CD4-positive, alpha-beta T cell treated with Interleukin-10 for 1 hour (primary cell): ENCODE measurements at places on chromosomes 13 and 19.

GRCh38 chr19:22783651-22784410 is at the start of gene ZNF99:
Gene ZNF99 (minus strand): TSS chr19:22784151. CDS start chr19:22784016, 135 bp downstream.
- DNase-seq: peak; percentile 19

- no peak for DNase-seq
Observed at GRCh38 chr19:16652854-16653253, 7.1 kb downstream of the SMIM7 start.

GRCh38 chr19:34733746-34734536 is at the start of gene ZNF181:
Gene ZNF181 (plus strand): TSS chr19:34734243. CDS start chr19:34735038, 795 bp downstream.
- peak; percentile 86 for DNase-seq

GRCh38 chr13:110555601-110556223 is 5.8 kb downstream of the RAB20 start:
- no peak for DNase-seq

DNA sequence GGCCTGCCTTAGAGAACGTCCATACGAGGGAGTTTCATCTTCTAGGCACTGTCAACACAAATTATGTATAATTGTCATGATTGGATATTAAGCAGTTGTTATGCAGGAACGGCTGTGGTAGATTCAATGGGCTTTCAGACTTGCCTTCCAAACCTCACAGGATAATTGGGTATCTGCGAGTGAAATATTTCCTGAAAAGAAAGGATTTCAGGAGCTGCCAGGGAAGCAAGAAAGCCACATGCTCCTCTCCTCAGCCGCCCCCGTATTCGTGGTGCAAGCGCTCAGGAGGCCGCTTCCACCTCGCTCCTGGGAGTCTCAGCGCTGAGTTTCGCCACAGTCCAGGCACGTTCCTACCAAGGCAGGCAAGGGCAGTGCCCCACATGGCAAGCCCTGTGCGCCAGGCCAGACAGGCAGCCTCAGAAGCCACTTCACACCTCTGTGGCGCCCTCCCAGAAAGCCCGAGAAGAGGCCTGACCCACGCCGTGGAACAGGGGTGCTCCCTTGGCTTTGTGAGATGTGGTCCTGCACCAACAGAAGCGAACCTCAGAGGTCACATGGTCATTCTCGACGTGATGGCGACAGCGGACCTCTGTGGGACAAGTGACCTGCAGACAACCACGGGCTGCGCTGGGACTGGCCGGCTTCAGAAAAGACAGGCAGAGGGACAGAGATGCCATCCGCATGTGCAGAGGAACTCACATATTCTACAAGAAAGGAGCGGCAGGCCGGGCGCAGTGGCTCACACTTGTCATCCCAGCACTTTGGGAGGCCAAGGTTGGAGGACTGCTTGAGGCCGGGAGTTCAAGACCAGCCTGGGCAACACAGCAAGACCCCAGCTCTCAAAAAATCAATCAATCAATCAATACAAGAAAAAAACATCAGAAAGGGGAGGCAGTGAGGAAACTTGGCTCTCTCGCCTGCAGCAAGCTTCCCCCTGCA is 41.4 kb downstream of the CEBPG start:
- DNase-seq: no peak

GRCh38 chr13:97117388-97117910 is 104.7 kb upstream of the MBNL2 start:
- no peak for DNase-seq

GRCh38 chr13:30718661-30719524 is 16.4 kb upstream of the ALOX5AP start:
- DNase-seq: no peak

- no peak for DNase-seq
Observed at GRCh38 chr13:33933810-33934209, 115.9 kb downstream of the RFC3 start.

DNA sequence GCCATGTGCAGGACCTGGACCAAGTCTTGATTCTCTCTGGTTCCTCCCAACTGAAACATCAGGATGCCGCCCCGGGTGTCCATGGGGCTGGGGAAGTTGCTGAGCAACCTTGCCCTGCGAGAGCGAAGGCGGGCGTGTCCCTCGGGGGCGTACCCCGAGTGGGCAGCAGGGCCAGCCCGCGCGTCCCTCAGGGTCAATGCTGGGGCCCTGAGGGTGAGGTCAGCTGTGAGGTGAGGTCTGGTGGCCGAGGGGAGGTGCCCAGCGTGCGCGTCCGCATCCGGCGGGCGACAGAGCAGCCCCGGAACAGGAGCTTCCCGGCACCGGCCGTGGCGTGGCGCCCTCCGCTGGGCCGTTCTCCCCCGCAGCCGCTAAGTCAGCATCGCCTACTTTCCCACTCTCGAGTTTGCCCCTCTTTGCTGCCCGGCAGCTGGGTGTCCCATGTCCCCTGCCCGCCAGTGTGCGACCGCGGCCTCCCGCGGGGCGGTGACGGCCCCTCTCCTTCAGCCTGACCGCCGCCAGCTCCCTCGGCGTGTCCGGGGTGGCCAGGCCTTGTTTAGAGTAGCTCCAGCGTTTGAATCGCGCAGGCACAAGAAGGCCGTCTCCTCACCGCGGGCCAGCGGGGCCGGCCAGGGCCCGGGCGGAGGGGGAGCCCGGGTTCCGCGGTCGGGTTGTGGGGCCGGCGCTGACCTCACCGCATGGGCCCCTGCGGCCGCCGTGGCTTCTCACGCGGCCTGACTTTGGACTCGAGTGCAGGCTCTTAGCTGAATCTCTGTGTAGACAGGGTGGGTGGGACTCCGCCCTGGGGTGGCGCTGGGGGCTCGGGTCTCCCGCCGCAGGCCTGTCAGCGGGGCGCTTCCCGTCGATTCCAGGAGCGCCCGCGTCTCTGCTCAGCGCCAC is 33.0 kb downstream of the GJA3 start:
- DNase-seq: peak; percentile 33

GRCh38 chr13:112181336-112182067 is 114.6 kb downstream of the SOX1 start:
- DNase-seq: no peak

- DNase-seq: no peak
Observed at GRCh38 chr13:40285634-40286033, 380.8 kb downstream of the FOXO1 start.

DNA sequence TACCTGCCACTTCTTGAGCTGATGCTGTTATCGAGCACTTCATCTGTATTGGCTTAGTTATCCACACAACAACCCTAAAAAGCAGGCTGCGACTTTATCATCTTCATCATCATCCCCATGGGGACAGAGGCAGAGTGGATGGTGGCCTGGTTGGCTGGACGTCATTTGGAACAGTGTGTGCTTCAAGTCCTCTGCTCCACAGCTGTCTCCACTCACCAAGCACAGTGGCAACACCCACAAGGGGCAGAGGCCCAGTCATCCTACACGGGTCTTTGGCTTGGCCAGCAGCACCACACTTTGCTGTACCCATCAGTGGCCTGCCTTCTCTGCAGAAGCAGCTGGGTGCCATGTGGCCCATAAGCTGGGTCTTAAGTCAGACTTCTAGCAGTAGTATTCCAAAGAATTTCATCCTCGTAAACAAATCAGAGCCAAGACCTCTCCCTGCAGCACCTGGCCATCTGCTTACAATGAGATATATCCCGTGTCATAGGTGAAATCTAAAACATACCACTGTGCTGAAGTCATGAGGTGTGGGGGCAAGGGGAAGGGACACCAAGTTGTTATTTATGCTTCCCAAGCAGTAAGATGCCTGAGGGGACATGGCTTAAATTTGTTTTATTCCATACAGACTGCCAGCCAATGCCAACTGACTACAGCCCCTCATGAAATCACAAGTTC is 47.9 kb upstream of the EPHX3 start:
- no peak for DNase-seq

DNA sequence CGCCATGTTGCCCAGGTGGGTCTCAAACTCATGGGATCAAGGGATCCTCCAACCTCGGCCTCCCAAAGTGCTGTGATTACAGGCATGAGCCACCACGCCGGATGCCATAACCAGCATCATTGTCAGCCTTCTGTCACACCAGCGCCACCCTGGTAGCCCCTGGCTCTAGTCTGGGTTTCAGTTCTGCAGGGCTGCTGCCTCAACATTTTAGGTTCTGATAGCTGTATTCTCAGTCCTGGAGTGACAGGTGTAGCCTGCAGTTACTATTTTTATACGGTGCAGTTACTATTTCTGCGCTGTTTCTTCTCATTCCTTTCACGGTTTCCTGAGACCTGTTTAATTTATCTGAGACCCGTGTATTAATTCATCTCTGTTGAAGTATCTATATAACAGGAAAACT is 57.1 kb downstream of the TRPM4 start:
- DNase-seq: no peak

DNA sequence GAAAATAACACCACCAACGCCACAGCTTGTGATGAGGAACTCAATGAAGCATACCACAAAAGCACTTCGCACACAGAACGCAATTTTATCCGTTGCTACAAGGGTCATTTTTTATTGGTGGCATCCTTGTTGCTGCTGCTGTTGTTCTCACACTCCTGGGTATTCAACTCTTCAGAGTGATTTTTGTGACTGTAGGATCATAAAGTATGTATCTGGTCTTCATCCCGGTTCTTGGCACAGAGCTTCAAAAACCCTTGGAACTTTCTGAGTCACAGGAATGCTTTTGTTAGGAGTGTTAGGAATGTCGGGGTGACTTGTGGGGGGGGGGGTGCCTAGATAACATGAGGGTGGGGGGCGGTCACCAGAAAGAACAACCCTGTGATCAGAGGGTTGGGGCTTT is 108.4 kb downstream of the ZNF557 start:
- DNase-seq: no peak

DNA sequence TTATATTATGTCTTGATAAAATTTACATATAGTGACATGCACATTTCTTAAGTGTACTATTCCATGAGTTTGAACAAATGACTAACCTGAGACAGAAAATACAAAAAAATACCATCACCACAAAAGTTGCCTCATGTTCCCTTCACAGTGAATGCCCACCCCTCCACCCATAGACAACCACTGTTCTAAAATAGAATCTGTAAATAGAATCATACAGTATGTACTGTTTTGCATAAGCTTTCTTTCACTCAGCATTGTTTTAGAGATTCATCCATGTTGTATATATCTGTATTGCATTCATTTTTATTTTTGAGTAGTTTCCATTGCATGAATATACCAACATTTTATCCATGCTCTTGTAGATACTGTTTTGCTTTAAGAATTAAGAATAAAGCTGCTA is 23.3 kb upstream of the RBM26 start:
- DNase-seq: no peak

DNA sequence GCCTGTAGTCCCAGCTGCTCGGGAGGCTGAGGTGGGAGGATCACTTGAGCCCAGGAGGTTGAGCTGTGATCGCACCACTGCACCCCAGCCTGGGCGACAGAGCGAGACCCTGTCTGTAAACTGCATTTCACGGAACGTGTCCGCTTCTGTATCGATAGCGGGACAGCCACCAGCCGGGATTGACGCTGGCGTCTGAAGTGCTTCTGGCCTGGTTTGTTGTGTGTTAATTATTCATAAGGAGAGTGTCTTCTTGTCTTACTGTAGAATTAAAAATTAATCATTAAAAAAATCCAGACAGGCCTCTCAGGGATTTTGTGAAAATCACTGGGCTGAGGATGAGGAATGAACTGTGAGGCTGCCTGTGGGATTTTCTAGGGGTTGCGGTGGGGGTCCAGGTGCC is 16.2 kb upstream of the MISP start:
- DNase-seq: no peak

DNA sequence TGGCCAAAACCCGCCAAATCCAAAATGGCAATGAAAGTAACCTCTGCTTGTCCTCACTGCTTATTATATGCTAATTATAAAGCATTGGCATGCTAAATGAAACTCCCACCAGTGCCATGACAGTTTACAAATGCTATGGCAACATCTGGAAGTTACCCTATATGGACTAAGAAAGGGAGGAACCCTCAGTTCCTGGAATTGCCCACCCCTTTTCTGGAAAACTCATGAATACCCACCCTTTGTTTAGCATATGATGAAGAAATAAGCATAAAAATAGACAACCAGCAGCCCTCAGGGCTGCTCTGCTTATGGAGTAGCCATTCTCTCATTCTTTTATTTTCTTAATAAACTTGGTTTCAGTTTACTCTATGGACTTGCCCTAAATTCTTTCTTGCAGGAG is 269.8 kb downstream of the OLFM4 start:
- no peak for DNase-seq

DNA sequence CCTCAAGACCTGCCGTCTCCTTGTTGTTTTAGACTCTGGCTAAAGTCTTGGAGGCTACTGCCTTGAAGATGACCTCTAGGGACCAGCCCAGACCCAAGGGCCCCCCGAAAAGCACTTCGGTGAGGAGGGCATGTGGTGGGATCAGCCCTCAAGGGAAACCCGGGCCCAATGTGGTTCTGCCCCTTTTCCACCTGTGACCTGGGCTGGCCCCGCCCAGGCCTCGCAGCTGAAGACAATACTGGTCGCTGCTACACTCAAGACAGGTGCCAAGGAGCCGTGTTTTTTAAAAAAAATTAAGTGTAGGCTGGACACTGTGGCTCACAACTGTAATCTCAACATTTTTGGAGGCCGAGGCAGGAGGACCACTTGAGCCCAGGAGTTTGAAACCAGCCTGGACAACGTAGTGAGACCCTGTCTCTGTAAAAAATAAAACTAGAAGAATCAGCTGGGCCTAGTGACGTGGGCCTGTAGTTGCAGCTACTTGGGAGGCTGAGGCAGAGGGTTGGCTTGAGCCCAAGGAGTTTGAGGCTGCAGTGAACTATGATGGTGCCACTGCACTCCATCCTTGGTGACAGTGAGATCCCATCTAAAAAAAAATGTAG is 903 bp downstream of the TLE6 start:
- no peak for DNase-seq

GRCh38 chr19:19304186-19304965 is 15.9 kb downstream of the SUGP1 start:
- no peak for DNase-seq

DNA sequence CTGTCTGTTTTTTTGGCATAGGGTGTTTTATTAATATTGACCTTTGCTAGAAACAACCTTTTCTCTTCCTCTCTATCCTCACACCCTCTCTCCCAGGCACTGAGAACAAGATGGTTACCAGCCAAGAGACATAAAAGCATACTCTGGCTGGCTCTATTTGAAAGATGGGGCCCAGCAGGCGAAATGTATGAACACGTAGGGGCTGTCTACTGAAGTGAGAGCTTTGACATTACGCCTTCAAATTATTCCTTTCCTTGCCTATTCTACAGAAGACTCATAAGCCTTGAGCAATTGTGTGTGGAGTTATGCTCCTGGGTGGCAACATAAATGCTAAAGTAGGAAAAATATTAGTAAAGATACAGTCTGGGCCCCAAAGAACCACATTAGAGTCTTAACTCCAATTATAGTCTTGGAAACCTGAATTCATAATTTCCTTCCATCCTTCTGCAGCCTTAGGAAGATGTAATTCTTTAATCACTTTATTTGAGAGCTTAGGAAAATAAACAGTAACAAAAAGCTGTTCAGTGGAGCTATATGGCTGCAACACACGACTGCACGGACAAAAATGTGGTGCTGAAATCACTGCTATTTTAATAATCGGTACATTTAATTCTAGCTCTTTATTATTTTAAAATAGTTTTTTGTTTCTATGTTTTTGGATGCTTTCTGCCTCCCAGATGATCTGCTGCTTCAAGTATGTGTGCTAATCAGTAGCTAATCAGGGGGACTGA is 122.3 kb upstream of the RNF113B start:
- DNase-seq: no peak

- no peak for DNase-seq
Observed at GRCh38 chr13:41139296-41139966, 6.8 kb upstream of the KBTBD6 start.
